ENCODE measurements at places on chromosomes 2 and 18.

DNA sequence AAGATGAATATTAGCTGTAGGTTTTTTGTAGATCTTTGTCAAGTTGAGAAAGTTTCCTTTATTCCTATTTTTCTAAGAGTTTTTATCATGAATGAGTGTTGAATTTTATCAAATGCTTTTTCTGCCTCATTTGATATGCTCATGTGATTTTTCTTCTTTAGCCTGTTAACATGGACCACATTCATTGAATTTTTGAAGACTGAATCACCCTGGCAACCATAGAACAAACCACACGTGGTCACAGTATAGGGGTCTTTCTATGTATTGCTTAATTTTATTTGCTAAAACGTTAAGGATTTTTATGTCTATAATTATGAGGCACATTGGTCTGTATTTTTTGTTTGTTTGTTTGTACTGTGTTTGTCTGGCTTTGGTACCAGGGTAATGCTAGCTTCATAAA lies 201.7 kb upstream of the CWC22 start:
- DNase-seq, result no peak

DNA sequence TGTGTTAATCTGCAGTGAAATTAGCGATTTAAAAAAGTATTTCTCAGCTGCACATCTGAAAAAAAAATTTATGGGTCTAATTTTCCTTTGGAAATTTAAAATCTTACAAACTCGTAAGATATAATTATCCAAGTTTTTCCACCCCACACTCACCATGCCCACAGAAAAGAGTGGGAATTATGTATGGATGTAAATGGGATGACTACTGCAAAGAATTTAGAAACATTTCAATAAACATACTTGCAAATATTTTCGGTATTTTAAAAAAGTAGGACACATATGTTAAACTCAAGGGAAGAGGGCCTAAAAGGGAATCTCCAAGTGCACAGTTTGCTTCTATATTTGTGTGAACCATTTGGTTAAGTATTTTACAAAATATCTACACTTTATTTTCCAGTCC lies 1039.9 kb upstream of the POU3F3 start:
- no peak for DNase-seq

GRCh38 chr18:78642296-78642951 lies 337.2 kb upstream of the SALL3 start:
- DNase-seq, result no peak

GRCh38 chr2:235641956-235642355 lies 148.1 kb downstream of the AGAP1 start:
- no peak for DNase-seq

- no peak for DNase-seq
These were observed 158.3 kb downstream of the GLI2 start for GRCh38 chr2:120893811-120894584.

- DNase-seq, result peak; percentile 41
These were observed 81.0 kb downstream of the EPC2 start for GRCh38 chr2:148725564-148725963.

DNA sequence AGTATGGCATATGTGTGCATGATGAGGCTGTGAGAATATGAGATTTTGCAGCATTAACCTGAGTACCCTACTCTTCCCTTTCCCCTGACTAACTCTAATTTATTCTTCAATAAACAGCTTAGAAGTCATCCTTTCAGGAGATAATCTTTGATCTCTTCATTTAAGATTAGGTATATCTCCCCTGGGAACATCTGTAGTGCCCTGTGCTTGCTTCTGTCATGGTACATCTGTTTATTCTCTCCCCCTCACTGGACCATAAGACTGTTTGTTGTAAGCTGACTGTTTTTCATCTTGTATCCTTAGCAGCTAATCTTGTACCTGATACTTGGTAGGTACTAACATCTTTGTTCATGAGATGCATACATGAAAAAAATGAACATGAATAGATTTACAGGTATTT lies 83.1 kb downstream of the MBD5 start:
- no peak for DNase-seq

- no peak for DNase-seq
These were observed 35.0 kb upstream of the AGAP1 start for GRCh38 chr2:235458839-235459273.

All from hematopoietic multipotent progenitor cell treated with erythropoietin and hydrocortisone succinate and interleukin-3 and kit ligand, for 4 days (in vitro differentiated cells).